ENCODE measurements at places on chromosomes 2 and 18. TPM values are rescaled to one million over a fixed set of nuclear protein-coding genes. Genes with fewer than 3 reads are reported as not detected.
A peak's percentile ranks its signal among the peaks of the same experiment; 100 is the strongest.

RBM44 gene
- 0.30 TPM for polyA plus RNA-seq

ZNF385B gene
- 5.0 TPM for polyA plus RNA-seq

SNTG2 gene
- polyA plus RNA-seq = 0.72 TPM

CNPPD1 gene
- polyA plus RNA-seq = 62.7 TPM

GRCh38 chr2:162011706-162012564 is 62.1 kb downstream of the DPP4 start:
- DNase-seq = no peak
- peaks cover 11% of the 10 kb centered on the region for H3K27me3 ChIP-seq
- H3K4me3 ChIP-seq = no peak overlapping the region
- no peaks in the 10 kb centered on the region for H3K4me1 ChIP-seq
- no peaks in the 10 kb centered on the region for H3K36me3 ChIP-seq

DNA sequence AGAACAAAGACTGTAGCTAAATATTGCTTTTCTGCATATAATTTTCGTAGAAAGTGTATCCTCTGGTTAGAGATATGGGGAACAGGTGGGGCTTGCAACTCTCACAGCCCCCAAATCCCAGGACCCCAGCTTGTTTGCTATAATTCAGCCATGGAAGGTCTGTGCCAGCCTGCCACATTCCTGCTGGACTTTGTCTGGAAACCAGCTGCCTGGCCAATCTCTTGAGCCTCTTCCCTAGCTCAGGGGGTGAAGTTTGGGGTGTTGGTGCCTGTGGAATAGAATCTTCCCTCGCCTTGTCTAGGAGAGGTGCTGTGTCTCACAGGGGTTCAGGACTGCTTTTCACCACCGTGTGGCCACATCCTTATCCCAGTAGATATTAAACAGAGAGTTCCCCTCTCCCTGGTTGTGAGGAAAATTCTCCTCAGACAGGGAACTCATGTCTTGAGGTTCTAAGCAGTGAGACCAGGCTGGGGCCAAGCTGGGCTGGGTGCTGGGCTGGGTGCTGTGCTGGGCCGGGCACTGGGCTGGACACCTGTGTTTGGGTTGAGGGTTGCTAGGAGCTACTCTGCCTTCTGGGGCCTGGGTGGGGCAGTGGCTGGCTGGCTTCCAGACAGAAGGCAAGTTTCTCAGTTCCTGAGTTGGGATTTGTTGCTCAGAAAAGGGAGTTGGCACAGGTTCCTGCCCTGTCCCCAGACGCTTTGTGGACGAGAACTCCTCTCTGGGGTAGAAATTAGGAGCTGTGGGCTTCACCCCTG is 12.3 kb downstream of the TOGARAM2 start:
- H3K27me3 ChIP-seq = no peaks in the 10 kb centered on the region
- H3K4me1 ChIP-seq = no peaks in the 10 kb centered on the region
- H3K36me3 ChIP-seq = no peaks in the 10 kb centered on the region

- H3K4me1 ChIP-seq = no peaks in the 10 kb centered on the region
- H3K36me3 ChIP-seq = no peaks in the 10 kb centered on the region
- DNase-seq = peak; percentile 83
- H3K27me3 ChIP-seq = no peaks in the 10 kb centered on the region
- no peak overlapping the region for H3K4me3 ChIP-seq
Measured at GRCh38 chr2:241892299-241893137, 23.0 kb downstream of the RTP5 start.

DNA sequence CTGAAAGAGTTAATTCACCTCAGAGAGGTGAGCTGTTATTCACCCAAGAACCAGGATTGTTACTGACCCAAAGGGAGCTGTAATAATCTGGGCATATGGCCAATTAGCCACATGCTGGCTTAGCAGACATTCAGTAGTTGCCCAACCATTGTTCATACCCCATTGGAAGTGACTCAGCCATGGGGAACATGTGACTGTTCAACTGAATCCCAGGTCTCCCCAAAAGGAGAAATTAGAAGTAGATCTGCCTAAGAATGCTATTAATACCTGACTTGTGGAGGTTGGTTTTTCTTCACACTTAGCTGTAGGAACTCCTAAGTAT is 272.6 kb upstream of the UBE2E3 start:
- H3K4me1 ChIP-seq = no peaks in the 10 kb centered on the region
- H3K27ac ChIP-seq = no peak overlapping the region
- no peaks in the 10 kb centered on the region for H3K36me3 ChIP-seq
- no peak overlapping the region for H3K4me3 ChIP-seq

DNA sequence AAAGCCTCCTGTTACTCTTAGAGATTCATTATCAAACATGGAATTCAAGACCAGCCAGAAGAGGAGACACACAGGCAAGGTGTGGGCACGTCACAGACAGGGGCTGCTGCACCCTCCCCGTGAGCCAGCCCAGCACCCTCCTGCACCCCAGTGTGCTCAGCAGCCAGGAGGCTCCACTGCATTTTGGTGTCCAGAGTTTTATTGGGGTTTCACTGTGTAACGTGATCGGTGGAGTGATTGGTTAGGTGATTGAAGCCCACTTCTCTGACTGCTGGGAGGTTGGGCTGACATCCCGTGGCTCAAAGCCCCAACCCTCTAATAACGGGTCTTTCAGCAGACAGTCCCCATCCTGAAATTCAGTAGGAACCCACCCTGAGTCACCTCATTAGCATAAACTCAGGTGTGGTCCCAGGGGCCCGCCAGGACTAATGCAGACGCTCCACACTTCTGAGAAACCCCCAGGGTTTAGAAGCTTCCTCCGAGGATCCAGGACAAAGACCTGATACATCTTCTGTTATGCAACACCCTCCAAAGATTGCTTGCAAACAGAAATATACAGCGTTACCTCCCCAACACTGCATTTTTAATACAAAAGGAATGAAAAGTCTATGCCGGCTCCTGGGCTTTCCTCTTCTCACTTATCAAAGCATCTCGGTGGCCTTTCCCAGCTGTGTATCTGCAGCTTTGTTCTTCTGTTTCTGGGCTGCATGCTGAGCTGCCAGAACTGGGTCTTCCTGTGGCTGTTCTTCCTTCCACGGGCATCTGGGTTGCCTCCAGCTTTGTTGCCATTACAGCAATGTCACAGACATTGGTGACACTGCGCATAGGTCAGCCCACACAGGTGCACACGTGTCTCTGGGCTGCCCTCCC is 43.7 kb upstream of the SNED1 start:
- DNase-seq = peak; percentile 11
- H3K27me3 ChIP-seq = no peaks in the 10 kb centered on the region
- H3K4me1 ChIP-seq = peaks cover 8% of the 10 kb centered on the region
- no peak overlapping the region for H3K4me3 ChIP-seq
- no peak overlapping the region for H3K27ac ChIP-seq

- H3K4me3 ChIP-seq = no peak overlapping the region
- H3K27ac ChIP-seq = no peak overlapping the region
- no peaks in the 10 kb centered on the region for H3K36me3 ChIP-seq
- no peak for DNase-seq
- H3K4me1 ChIP-seq = no peaks in the 10 kb centered on the region
Measured at GRCh38 chr18:30186245-30186644, 856.3 kb downstream of the DSC3 start.

- H3K4me1 ChIP-seq = no peaks in the 10 kb centered on the region
- DNase-seq = no peak
- H3K27ac ChIP-seq = no peak overlapping the region
- no peak overlapping the region for H3K4me3 ChIP-seq
Measured at GRCh38 chr2:70344195-70344594, 42.3 kb upstream of the FAM136A start.

- H3K4me3 ChIP-seq = no peak overlapping the region
- H3K27ac ChIP-seq = no peak overlapping the region
- no peak for DNase-seq
- H3K4me1 ChIP-seq = peaks cover 31% of the 10 kb centered on the region
- H3K27me3 ChIP-seq = no peaks in the 10 kb centered on the region
Measured at GRCh38 chr2:207762146-207762545, 7.6 kb downstream of the FZD5 start.

- H3K4me3 ChIP-seq = no peak overlapping the region
- no peaks in the 10 kb centered on the region for H3K27me3 ChIP-seq
- H3K27ac ChIP-seq = no peak overlapping the region
- no peaks in the 10 kb centered on the region for H3K36me3 ChIP-seq
- no peak for DNase-seq
- no peaks in the 10 kb centered on the region for H3K4me1 ChIP-seq
Measured at GRCh38 chr2:118348380-118349034, 260.2 kb downstream of the INSIG2 start.

GRCh38 chr2:14433946-14434495 is 198.5 kb upstream of the LRATD1 start:
- H3K4me3 ChIP-seq = no peak overlapping the region
- no peak overlapping the region for H3K27ac ChIP-seq
- no peaks in the 10 kb centered on the region for H3K36me3 ChIP-seq
